ENCODE measurements at places on chromosomes 11 and 22.

DNA sequence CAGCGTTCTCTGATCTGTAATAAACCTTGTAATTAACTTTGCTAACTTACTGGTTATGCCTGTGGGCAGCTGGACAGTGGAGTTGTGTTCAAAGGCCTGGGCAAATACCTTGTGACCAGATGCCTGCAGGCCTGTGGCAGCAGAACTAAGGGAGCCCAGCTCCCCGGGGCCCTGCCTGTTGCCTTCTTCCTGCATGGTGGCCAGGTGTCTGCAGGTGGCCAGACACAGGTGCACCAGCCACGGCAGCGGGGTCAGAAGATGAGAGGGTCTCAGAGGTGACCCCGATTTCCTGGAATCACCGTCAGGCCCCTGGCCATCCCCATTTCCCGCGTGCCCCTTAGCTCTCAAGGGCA, 127.2 kb downstream of the OSBP2 start:
- no peak for DNase-seq

GRCh38 chr11:126700768-126701519, 299.6 kb downstream of the KIRREL3 start:
- DNase-seq = no peak

GRCh38 chr11:124194293-124195188, 11.4 kb downstream of the OR10D3 start:
- DNase-seq = no peak

GRCh38 chr11:124812876-124813275, 12.7 kb upstream of the MSANTD2 start:
- DNase-seq = no peak

DNA sequence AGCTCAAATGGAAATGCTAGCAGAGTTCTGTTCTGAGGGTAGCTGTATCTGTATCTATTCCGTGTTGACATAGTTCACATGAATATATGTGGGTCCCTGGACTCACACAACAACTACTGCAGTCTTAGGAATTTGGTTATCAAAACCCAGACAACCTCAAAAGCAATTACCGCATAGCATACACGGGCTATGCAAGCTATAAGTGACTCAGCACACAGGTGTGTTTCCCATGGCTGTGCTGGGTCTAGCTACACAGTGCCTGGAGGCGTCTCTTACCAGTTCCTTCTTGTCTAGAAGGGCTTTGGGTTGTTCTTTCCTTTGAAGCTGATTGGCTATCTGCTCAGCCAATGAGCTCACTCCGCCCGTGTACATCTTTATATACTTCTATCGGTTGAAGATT, 98.2 kb upstream of the BID start:
- DNase-seq = no peak

DNA sequence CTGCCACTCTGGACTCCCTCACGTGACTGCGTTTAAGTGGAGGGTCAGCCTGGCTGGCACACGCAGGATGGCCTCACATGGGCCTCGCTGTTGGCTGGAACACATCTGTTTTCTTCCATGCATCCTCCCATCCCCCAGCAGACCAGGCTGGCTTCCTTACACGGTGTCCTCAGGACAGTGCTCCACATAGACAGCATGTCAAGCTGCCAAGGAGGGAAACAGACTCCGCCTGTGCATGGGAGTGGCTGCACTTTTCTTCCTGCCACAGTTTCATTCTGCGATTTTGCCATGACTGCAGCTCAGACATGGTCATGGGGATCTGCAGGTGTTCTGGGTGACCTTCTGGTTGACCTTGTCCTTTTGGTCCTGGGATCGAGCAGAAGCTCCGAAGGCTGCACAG, 344.2 kb downstream of the SHANK2 start:
- no peak for DNase-seq

DNA sequence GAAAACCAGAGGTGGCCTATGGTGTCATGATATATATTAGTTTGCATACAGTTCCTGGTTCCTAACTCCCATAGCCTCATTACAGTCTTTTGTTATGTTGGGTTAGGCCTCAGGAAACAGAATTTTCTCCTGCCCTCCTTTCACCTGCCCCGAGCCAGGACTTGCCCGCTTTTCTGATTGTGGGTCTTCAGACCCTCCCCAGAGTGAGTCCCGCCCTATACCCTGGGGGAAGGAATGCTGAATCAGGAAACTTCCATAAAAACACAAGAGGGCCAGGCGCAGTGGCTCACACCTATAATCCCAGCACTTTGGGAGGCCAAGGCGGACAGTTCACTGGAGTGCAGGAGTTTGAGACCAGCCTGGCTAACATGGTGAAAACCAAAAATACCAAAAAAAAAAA, 70.9 kb downstream of the SLC35F2 start:
- DNase-seq = no peak

- no peak for DNase-seq
Measured at GRCh38 chr11:124081483-124081882, 33.8 kb upstream of the VWA5A start.

DNA sequence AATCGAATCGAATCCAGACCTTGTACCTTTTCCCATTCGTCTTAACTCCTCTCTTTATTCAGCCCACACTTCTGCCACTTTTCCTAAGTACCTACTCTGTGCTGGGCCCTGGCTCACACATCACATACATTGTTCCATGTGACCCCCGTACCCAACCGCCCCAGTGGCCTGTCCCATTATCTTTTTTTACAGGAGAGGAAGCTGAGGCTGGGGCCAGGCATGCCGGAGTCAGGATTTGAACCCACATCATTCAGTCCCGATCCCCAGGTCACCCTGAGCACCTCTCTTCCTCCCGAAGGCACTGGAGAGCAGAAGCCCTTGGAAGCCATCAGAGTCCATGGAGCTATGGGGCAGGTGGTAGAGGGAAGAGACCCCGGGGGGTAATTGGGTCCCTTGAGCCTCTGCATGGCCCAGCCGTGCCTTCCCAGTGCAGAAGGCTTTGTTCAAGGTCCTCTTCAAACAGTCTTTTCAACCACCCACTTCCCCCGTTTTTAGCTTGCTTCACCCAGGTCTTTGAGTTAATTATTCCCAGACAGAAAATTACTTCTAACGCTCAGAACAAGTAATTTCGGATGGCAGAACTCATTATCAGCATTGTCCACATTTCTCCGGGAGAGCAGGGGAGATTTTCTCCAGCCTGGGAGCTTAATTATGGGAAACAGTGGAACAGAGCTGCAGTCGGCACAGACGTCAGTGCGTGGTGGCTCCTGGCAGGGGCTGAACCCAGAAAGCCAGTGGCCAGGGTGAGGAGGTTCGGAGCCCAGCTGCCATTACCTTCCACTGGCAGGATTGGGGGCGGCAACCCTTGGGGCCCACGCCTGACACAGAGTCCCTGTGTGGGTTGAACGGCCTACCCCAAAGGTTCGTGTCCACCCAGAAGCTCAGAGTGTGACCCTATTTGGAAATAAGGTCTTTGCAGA, 82.4 kb upstream of the RTL6 start:
- no peak for DNase-seq

- DNase-seq = no peak
Measured at GRCh38 chr11:10540546-10540914, 457 bp downstream of the RNF141 start.

GRCh38 chr11:71986131-71986530, 12.6 kb upstream of the IL18BP start:
- DNase-seq = no peak

DNA sequence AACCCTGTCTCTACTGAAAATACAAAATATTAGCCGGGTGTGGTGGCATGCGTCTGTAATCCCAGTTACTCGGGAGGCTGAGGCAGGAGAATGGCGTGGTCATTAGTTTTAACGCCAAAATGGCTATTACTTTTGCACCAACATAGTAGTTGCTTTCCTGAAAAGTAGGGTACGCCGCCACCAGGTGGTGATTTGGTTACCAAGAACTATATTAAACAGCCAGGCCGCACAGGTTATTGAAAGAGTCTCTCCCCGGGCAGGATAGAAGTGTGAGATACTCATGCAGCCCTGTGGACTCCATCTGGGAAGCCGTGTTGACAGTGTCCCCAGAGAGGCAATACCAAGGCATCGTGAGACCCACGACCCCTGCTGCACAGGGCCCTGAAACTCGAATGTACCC, 24.6 kb upstream of the LRRC32 start:
- DNase-seq = no peak

DNA sequence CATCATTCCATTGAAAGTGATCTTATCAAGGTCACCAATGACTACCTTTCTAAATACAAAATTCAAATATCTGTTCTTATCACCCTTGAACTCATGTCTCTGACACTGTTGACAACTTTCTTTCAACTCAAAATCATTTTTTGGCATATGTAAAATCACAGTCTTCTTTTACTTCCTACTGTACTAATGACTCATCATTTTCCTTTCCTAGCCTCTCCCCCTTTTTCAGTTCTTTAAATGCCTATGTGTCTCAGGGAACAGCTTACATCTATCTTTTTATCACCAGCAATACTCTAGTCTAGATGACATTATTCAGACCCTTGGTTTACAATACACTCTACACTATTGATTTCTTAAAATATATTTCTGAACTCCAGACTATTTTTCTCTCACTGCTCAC, 2220.7 kb upstream of the RAG2 start:
- no peak for DNase-seq

- DNase-seq = no peak
Measured at GRCh38 chr22:19406281-19406811, 25.2 kb downstream of the HIRA start.

- DNase-seq = no peak
Measured at GRCh38 chr22:39230261-39231196, 14.3 kb downstream of the PDGFB start.

GRCh38 chr11:28618416-28618815, 510.2 kb downstream of the METTL15 start:
- no peak for DNase-seq

GRCh38 chr11:106727256-106727655, 291.0 kb downstream of the GUCY1A2 start:
- no peak for DNase-seq

DNA sequence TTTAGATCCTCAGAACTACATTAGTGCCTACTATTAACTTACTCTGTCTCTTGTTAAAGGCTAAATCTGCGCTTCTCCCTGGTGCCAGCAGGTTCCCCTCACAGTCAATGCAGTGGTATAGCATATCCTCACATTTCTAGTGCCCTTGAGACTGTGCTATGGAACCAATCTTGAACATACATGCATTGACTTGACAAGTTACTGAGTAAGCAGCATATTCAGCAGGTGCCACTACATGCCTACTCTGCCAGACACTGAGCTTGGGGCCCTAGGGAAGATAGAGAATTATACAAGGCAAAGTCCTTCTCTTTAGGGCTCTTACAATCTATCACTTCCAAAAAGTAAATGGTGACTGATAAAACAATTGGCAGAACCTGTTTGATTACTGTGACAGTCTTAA, 3.2 kb downstream of the FUT4 start:
- no peak for DNase-seq

DNA sequence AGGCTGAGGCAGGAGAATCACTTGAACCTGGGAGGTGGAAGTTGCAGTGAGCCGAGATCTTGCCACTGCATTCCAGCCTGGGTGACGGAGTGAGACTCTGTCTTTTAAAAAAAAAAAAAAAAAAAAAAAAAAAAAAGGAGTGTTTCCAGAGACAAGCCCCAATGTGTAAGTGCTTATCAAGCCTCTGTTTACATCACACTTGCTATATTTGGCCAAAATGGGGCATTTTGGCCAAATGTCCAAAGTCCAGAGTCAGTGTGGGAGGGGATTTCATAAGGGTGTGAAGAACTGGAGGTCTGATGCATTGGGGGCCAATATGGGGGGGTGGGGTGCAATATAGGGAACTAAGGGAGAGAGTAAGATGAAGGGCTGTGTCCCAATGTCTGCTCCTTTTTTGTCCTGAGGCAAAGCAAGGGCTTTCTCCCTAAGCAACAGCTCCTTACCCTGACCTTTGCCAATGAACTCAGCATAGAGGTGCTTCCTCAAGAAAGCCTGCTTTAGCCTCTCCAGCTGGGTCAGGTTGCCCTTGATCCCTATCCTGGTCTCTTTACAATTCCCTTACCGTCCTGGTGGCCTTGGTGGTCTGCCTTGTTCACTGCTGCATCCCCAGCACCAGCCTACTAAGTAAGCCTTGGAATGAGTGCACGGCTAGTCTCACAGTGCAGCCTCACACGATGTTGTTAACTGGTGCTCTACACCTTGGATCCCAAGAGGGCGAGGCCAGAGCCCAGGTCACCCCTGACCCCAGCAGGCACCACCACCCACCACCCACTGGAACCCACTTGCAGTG, 14.1 kb upstream of the BCR start:
- no peak for DNase-seq

GRCh38 chr11:66676282-66676919, 1.3 kb downstream of the RBM4B start:
- no peak for DNase-seq

DNA sequence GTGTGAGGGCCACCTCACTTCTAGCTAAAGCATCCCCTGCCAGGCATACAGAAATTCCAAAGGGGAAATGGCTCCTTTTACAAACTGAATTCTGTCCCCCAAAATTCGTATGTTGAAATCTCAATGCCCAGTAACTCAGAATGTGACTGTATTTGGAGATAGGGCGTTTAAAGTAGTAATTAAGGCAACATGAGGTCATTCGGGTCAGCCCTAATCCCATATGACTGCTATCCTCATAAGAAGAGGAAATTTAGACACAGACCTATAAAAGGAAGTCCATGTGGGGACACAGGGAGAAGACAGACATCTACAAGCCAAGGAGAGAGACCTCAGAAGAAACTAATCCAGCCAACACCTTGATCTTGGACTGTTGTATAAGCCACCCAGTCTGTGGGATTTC, 119.1 kb downstream of the CHST1 start:
- DNase-seq = no peak

DNA sequence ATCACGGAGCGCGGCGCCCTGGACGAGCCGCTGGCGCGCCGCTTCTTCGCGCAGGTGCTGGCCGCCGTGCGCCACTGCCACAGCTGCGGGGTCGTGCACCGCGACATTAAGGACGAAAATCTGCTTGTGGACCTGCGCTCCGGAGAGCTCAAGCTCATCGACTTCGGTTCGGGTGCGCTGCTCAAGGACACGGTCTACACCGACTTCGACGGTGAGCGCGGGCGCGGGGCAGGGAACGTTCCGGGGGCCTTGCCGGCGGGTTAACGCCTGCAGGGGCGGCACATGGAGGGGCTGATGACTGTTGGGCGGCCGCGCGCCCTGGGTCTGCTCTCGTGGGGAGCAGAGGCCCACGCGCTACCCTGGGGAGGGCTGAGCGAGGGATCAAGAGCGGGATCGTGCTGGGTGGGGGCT, 1.0 kb downstream of the PIM3 start:
- no peak for DNase-seq
